Renal cortical epithelial cell (primary cell): ENCODE measurements at places on chromosomes 13 and 19. TPM values are rescaled to one million over a fixed set of nuclear protein-coding genes. Genes with fewer than 3 reads are reported as not detected.

Gene NRTN
- total RNA-seq: 0.17 and 0.20 TPM in 2 replicates

Gene ZNF486
- total RNA-seq: 38.0 and 39.8 TPM in 2 replicates

Gene GJB6
- not detected in 2 replicates for total RNA-seq

Gene ZNF610
- total RNA-seq: 2.3 and 6.0 TPM in 2 replicates

Gene KIR2DL1
- total RNA-seq: not detected in 2 replicates

Gene ZNF829
- total RNA-seq: 3.8 and 4.0 TPM in 2 replicates

Gene CLEC17A
- total RNA-seq: not detected in 2 replicates

Gene OVOL3
- total RNA-seq: not detected in 2 replicates

Gene MIA
- total RNA-seq: not detected in 2 replicates

Gene URAD
- total RNA-seq: not detected in 2 replicates

Gene MEX3D
- 57.7 and 80.1 TPM in 2 replicates for total RNA-seq

Gene NCAN
- not detected in 2 replicates for total RNA-seq

Gene KASH5
- not detected in 2 replicates for total RNA-seq

Gene CEACAM19
- total RNA-seq: under 0.01 and 9.4 TPM in 2 replicates

Gene BEST2
- total RNA-seq: not detected in 2 replicates
